ENCODE measurements at places on chromosomes 16 and 17.

DNA sequence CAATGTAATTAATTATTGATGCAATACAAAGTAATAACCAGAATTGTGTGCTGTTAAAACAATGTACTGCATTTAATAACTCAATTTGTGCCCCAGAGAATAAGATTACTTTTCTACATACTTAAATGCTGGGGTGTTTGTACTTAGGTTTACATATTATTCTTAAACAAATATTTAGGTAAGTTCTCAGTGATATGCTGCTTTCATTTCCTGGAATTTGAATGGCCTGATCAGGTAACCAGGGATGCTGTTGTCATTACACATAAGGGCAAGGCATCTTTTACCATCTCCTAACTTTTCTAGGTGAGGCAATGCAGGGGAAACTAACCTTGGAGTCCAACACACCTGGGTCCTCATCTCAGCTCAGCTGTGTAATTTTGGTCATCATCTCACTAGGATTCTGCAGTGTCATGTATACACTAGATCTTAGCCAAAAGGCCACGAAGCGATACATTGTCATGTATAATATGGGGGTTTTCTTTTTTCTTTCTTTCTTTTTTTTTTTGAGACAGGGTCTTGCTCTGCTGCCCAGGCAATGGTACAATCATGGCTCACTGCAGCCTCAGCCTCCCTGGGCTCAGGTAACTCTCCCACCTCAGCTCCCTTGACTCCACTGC is 45.2 kb downstream of the MYO1D start:
- no peak for ATAC-seq

DNA sequence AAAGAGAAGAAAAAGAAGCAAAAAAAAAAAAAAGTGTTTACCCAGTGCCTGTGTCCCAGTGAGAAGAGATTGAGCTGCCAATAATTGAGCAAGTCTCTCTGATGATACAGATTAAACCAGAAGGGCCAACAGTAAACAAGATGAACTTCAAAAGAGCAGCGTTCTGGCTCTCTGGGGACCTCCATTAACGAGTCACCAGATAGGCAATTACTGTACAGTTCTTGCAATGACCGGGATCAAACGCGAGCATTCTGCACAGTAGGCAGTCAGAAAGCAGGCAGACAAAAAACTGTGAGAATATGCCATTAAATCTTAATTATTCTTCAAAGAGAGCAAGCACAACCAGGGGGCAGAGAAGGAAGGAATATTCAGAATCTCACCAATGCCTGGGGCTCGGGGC is 626.1 kb downstream of the TMEM114 start:
- no peak for ATAC-seq

- ATAC-seq = peak; percentile 31
Observed at GRCh38 chr17:4566785-4567184, 6.4 kb upstream of the GGT6 start.

DNA sequence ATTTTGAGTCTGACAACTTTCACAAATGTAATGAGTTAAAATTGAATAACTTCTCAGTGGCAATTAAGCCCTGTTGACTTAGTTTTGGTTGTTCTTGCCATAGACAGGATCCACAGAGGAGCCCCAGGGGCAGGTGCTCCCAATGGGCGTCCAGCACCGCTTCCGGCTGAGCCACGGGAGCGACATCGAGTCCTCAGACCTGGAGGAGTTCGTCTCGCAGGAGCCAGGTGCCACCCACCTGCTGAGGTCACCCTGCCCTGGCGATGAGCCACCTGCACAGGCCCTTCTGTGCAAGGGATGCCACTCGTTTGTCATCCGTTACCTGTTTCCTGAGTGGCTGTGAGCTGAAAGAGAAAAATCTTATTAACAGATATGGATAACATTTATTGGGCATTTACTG is 10.7 kb downstream of the CCDC40 start:
- ATAC-seq = no peak

GRCh38 chr17:2900842-2901241 is 104.6 kb downstream of the RAP1GAP2 start:
- ATAC-seq = no peak

DNA sequence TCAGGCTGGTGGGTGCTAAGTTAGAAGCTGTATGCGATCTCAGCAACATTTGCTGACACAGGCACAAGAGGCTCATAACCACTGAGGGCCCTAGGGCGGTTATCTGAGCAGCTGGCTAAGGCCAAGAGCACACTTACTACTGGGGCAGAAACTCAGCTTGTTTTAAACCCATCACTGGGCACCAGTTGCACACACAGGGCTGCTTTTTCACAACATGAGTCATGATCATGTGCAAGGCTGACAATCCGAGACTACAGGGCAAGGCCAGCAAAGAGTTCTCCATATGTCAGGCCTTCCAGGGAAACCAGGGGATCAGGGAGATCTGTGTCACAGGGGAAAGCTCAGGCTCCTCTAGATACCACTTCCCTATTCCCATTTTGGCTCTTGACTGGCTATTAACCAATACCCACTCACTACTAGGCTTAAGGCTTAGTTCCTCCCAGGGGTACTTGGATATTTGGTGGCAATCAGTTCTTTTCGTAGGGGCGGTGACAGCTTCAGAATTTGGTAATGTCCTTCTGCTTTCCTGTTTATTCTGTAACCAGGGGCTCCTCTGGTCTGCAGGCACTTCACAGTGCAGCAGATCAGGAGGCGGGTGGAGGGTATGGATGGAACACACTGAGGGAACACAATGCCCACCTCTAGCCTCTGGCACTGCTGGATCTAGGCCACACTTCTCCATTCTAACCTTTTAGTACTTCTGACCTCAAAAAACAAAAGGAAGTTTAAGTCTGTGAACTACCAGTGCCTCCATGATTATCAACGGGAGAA is 44.9 kb upstream of the ERN1 start:
- ATAC-seq = no peak

- ATAC-seq = no peak
Observed at GRCh38 chr17:27764589-27764988, 35.7 kb downstream of the NOS2 start.

GRCh38 chr17:81959362-81960129 is 1.4 kb downstream of the NOTUM start:
- ATAC-seq = peak; percentile 95

DNA sequence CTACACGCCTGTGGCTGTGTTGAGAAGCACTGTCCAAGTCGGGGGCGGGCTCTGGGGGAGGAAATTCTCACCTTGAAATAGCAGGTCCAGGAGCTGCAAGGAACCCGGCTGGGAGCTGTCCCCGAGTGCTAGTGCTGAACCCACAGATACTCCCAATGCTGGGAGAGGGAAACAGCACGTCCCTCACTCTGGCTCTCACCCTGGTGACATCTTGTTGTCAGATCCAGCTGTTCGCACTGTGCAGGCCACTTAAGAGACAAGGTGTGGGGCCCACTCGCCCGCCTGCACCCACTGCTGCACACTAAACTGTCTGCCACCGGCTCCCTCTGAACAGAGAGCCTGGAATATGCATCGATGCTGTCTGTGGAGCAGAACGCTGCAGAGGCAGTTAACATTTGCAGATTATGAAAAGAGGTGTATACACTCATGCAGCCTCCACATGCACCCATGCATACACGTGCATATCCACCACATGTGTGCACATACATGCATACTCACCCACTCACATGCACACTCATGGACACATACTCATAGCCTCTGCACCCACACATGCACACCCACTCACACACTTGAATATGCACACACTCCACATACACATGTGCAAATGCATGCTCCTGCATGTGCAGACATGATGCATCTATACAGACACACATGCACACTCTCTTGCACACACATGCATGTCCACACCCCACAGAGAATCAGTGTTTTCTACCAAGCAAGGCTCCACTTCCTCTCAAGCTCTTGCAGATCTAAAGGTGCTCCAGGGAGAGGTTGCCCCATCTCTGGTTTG is 42.0 kb downstream of the MGAT5B start:
- ATAC-seq = no peak

DNA sequence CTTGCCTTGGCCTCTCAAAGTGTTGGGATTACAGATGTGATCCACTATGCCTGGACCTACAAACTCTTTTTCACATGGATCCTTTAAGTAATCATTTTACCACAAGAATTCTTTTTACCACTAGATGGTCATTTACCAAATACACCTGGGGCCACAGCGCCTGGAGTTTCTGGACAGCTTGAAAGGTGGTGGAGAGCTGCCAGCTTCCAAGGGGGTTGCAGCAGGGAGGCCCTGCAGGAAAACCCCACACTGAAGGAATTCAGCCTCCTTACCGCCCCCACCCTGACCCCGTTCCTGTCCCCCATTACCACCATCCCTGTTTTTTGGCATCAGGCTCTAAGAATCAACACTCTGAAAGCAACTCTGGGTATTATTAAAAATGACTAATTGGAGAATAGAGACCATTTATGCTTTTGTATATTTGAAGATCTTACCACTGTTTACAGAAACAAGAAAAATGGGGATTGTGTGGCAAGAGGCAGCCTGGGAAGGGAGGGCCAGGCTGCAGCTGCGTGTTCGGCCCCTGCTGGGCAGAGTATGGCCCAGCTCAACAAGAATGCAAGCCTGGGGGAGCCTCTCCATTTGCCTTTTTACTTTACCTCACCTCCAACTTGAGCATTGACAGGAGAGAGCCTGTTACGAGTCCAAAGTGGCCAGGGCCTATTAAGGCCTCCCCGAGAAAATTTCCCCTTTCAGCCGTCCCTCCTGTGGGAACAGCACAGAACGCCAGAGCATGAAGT is 209.9 kb downstream of the ZFHX3 start:
- no peak for ATAC-seq

- peak; percentile 21 for ATAC-seq
Observed at GRCh38 chr16:88550246-88550661, 19.9 kb upstream of the ZC3H18 start.

DNA sequence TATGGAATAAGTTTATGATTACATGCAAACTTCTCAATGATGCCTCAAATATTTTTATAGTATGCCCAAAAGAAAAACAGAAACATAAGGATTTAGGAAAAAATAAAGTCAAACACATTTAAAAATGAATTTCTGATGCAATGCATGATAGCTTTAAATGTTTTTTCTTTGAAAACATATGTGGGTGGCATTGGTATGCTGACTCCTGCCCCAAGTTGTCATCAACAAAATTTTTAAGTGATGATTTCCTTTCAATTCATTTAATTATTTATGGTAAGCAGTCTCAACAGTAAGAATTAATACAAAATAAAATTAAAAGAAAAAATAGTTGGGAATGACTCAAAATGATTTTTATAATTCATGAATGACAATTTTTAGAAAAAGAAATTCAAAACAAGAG is 104.9 kb downstream of the CEP112 start:
- no peak for ATAC-seq

DNA sequence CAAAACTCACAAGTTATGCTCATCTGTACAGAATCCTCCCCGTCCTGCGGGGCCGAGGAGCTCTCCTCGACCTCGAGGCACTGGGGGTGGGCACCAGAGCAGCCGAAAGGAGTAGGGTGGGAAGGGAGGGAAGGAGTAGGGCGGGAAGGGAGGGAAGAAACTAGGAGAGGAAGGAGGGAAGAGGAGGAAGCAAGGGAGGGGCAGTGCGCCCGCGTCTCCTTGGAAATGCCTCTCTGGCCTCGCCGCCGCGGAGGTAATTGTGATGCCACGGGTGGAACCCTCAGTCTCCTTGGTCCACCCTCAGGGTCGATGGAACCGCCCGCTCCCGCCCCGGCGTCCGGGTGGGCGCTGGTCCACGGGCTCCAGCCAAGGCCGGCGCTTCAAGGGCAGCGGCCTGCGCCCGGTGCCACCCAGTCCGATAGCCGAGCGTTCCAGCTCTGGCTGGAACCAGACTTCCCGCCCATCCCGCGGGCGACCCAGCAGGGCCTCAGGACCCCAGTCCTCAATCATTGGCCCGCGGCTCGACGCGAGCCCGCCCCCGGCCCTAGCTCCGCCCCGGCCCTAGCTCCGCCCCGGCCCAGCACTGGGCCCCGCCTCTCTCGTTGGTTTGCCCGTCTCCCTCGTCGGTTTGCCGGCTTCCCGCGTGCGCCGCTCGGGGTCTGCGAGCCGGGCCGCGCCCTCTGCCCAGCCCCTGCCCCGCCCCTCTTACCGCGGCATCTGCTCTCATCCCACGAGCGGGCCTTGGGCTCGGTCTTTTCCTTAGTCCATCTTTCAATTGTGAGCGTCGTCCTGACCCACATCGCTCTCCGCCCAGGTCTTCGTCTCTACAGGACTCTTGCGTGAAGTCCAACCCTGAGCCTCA is 596 bp downstream of the PROCA1 start:
- peak; percentile 89 for ATAC-seq

- no peak for ATAC-seq
Observed at GRCh38 chr16:89154390-89155183, 17.0 kb upstream of the CDH15 start.

DNA sequence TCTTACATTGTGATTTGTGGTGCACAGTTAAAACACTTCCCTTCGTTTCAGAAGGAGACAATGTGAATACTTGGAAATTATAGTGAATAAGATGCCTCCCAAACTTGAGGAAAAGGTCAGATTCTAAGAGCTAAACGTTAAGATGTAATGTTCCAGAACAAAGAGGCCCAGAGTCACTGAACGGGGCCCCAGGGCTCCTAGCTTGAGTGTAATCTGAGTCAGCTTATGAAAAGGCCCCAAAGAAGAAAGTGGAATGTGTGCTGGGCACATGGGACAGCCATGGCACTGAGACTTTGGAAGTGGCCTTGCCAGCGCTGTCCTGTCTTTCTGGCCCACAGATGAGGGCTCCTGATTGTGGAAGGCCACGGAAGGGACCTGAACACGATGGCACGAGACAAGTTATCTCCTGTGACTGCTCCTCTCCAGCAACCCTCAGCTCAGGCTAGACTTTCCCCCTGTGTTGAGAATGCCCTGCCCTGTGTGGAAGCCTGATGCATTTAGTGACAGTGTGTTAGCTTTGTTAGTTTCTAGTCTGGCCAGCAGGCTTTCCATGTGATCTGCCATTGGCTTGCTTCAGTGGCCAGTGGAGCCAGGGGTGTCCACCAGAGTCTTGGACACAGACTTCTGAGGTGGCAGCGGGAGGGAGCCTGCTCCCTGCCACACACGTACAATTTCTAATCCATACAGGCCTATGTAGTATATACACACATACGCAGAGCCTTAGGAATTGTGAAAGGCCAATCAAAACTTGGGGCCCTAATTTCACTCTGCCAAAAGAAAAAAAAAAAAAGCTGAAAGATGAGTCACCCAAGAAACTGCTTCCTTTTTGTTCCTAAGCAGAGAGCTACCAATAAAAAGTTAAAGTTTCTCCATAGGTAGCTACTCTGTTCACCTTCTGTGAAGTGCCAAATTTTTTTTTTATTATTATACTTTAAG is 13.1 kb downstream of the SPATA33 start:
- ATAC-seq = no peak

GRCh38 chr17:77465358-77466041 is 324.7 kb downstream of the SEC14L1 start:
- ATAC-seq = peak; percentile 89
